ENCODE measurements at places on chromosomes 3 and 15.

DNA sequence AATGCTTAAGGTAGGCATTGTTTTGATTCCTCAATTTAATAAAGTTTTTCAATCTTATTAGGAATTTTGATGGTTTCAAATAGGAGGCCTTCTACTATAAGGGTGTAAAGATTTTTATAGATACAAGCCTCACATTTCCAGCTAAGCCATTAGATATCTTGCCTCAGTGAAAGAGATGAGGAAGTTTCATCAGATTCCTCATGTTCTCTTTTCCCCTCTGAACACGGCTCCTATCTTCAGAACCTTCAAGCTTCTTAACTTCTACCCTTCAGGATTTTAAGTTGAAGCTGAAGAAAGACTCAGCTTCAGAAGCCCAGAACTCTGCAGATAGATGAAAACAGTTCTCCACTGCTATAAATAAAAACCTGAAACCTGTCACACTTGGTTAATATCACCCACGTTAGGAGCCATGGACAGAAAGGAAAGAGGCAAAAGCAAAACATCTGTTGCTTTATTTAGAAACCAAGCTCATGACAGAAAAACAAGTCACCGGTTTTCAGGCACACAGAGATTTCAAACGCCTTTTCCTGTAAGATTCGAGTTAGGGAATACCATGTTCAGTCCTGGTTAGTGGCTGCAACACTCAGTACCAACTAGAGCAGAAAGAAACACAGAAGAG is 82.2 kb upstream of the GOLGA8B start:
- DNase-seq, result no peak

- DNase-seq, result peak; percentile 77
These were observed 2.7 kb downstream of the VGLL3 start for GRCh38 chr3:86988235-86988634.

DNA sequence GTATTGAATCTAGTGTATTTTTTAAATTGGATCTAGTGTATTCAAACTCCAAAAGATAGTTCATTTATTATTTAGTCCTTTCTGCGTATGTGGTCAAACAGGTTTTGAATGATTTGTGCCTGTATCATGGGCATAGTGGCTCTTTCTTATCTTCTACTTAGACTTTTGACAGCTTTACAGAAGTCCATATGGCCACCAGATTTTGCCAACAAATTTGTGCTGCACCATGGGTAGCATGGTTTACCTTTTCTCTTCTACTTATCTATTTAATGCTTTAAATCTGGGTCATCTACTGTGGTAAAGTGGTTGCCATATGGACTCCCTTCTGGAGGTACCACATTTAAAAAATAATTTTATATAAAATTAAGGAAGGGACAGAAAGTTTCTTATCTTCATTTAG is 66.9 kb upstream of the CADM2 start:
- DNase-seq, result no peak

DNA sequence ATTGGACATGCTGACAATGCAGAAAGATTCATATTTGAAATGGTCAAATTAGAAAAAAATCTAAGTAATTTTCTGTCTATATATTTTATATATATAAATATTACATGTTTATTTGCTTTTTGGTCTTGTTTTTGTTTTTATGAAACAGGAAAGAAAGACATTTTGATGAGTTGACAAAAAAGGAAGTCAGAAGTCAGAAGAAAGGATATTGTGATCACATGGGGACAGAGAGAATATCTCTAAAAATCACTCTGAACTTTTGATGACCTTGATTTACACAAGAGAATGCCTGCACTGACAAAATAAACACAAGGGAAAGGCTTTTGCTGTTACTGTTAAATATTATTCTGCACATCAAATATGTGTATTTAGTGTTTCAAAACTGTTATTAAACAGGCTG is 811.2 kb downstream of the SI start:
- DNase-seq, result no peak

DNA sequence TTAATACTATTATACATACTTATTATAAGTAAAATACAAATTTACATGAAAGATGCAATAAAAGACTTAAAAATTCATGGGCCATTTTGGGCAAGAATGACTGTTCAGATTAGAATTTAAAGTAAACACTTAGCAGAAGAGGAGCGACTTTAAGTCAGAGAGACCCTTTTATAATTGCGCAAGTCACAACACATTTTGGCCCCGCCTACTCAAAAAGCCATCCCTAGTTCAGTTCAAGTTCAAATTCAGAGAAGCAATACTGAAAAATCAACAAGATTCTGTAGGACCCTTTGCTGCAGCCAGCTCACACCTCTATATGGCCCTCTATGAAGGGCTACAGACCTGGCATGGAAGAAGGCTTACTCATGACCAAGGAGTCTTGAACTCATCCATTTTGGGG is 64.6 kb downstream of the PEAK1 start:
- DNase-seq, result no peak

- no peak for DNase-seq
These were observed 9.1 kb upstream of the TICRR start for GRCh38 chr15:89566181-89566580.

DNA sequence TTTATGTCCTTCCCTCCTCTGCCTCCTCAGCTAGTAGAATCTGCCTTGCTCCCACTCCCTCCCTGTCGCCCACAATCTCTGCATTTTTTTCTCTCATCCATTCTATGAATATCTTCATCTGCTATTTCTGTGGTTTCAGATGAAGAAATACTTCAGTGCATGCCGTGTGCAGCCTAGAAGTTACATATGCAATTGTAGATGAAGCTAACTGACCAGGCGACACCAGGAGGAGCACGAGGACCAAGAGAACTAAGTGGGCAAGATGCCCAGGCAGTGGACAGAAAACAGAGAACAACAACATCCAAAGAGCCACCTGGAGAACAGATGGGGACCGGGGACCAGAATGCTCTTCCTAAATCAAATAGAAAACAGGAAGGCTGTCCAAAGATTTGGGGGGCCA is 121.4 kb upstream of the ATP11B start:
- DNase-seq, result peak; percentile 71

DNA sequence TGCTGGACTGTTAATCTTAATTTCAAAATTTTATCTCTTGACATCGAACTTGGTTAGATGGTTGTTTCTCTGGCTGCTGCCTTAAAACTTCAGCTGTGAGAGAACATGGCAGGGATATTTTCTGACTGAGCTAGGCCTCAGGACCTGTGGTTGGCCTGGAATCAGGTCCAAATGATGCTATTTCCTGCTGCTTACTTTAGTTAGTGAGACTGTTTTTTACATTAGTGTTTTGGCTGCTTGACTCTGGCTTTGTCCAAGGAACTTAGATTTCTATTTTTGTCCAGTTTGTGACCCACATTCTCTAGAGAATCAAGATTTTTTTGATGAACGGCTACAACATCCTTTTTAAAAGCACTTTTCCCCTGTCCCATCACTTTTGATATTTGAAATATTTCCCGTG is 497.9 kb upstream of the SGO1 start:
- DNase-seq, result no peak

DNA sequence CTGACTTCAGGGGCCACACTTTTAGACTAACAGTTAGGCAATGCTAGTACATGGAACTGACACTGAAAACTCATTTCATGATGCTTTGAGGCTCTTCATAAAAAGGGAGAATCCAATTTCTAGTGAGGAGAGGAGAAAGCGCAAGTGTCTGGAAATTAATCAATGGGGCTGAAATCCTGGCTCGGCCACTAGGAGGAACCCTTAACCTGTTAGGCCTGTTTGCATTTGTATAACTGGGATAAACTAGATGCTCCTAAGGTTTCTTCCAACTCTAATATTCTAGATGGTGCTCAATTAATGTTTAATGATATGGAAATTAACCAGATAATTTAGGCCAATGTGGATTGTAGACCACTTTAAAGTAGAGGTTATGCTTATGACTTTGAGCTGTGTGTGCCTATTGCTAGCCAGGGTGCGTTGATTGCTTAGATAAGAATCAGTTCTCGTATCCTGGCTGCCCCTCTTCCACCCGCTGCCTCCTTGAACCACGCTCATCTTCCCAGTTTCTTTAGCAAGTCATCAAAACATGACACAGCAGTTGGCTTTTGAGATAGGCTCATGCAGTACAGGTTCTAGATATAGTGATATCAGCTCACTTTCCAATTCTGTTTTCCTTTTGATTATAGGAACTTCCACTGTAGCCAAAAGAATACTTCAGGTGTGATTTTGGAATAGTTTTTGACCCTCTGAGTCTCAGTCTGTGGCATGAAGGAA is 16.8 kb upstream of the CRBN start:
- no peak for DNase-seq

DNA sequence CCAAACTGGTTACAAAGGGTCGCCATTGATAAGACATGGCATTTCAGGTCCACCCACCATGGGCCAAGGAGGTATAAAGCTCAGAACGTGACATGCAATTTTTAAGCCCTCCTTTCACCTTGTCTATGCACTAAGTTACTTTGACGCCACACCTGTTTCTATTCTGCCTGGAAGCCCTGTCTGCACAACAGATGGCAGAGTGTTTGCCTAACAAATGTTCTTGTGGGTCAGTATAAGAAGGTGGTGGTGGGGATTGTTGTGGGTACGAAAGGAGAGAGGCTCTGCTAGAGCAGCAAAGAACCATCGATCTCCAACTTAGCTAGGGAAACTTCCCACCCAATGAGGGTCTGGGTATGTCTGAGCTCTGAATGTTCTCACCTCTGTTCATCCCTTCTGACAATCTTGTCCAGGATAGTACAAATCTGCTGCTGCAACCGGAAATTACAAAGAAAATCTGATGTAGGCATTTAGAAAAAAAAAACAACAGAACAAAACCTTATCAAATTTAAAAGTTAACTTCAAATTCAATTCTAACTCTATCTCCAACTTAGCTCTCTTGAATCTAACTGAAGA is 945.0 kb upstream of the CFAP20DC start:
- DNase-seq, result no peak
